ENCODE measurements at places on chromosomes 4 and X. TPM values are rescaled to one million over a fixed set of nuclear protein-coding genes. Genes with fewer than 3 reads are reported as not detected.

The TMEM35A gene
- total RNA-seq: not detected

- DNase-seq: peak; percentile 21
These were observed 11.9 kb upstream of the ADH7 start for GRCh38 chr4:99447079-99447478.

DNA sequence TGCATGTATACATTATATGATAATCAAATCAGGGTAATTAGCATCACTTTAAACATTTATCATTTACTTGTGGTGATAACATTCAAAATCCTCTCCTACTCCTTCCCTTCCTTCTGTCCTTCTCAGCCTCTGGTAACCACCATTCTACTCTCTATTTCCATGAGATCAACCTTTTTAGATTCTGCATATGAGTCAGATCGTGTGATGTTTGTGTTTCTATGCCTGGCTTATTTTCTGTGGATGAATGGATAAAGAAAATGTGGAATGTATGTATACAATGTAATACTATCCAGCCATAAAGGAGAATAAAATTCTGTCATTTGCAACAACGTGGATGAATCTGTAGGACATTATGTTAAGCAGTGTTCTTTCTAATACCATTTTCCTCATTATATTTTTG is 123.9 kb downstream of the NAA11 start:
- no peak for DNase-seq

The TMEM31 gene
- total RNA-seq: not detected

DNA sequence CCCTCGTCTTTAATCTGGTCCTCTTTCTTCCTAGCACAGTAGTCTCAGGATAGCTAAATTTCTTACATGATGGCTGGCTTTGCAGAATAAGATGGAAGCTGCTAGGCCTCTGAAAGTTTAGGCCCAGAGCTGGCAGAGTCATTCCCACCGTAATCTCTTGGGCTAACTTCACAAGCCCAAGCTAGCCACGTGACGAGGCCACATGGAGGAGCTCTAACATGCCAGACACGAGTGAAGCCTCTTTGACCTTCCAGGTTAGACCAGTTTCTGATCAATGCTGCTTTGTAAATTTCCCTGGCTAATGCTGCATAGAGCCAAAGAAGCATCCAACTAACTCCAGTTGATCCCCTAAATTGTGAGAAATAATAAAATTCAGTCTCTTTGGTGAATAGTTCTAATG is 9.5 kb upstream of the CENPE start:
- DNase-seq: no peak

The ETDB gene
- not detected for total RNA-seq

GRCh38 chr4:38364383-38364963 is 299.5 kb upstream of the KLF3 start:
- DNase-seq: no peak

All from activated CD8-positive, alpha-beta T cell treated with anti-CD3 and anti-CD28 coated beads, Interleukin-2, amount 10 ng/mL, durations not matched to agents 7 days and 5 days (primary cell).